Jurkat, Clone E6-1 (cell line): ENCODE measurements at places on chromosomes 5 and 9.

GRCh38 chr5:3342271-3343100 is 253.1 kb upstream of the IRX1 start:
- DNase-seq, result no peak

- no peak for DNase-seq
These were observed 24.4 kb downstream of the ZCCHC7 start for GRCh38 chr9:37144762-37145161.

GRCh38 chr5:81855591-81855990 is 104.7 kb upstream of the SSBP2 start:
- no peak for DNase-seq

DNA sequence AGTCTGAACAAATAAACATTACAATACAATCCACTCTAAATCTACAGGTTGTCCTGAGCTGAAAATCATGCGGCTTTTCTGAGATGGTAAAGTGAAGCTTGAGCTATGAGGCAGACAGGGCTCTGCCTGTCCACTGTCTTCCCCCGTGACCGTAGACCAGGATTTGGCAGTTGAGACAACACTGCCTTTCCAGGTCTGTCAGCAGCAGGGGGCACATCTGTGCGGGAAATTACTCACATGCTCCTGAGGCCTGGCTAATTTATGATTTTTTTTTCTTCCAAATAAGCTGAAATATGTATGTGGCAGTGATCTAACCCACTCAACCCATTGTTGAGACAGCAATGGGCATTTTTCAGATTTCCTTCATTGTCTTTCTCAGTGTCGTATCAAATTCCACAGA is 307.9 kb downstream of the FBXL7 start:
- no peak for DNase-seq

DNA sequence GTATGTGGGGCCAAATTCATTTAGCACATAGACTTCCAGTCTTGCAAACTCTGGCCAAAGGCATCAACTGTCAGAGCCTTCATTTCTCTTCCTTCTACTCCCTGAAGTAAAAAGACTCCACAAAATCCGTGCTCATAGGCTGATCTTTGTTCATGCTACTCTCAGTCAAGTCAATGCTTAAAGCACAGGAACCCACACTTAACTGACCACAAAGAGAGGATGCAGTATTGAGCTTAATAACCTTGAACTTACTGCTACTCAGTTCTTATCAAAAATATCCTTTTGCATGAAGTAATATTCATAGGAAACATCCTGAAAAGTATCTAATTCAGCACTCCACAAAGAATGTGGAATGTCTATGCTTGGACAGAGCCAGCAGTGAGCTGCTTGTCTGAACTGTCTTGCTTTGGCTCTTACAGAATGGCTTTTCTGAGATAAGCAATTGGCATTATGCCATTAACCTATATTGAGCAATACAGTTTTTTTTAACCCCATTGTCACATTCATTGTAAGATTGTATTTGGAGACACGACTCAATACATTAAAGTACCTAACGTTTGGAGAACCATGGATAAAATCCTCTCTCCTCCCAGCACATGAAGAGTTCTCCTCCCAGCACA is 21.7 kb downstream of the LPAR1 start:
- DNase-seq, result peak; percentile 31

DNA sequence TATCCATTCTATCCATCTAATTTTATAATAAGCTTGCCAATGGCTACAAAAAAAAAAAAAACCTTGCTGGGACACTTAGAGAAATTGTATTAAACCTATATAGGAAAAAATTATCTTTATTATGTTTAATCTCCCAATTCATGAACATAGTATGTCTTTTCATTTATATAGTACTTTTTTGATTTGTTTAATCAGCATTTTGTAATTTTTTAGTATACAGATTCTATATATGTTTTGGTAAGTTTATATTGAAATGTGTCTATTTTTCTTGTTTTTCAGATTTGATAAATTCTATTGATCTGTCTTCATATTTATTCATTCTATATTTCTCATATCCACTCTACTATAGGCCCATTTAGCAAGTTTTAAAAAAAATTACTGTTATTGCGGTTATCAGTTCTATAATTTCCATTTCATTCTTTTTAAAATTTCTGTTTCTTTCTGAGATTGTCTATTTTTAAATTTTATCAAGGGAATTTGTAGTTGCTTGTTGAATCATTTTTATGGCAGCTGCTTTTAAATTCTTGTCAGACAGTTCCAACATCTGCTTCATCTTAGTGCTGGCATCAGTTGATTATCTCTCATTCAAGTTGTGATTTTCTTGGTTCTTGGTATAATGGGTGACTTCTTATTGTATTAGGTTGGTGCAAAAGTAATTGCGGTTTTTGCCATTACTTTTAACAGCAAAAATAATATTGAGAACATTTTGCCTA is 170.1 kb upstream of the S1PR3 start:
- DNase-seq, result no peak

GRCh38 chr9:117945286-117945685 is 241.1 kb downstream of the TLR4 start:
- DNase-seq, result no peak

GRCh38 chr9:38680837-38681445 is 39.0 kb downstream of the FAM240B start:
- no peak for DNase-seq

GRCh38 chr5:124627815-124628595 is 118.4 kb downstream of the ZNF608 start:
- DNase-seq, result no peak

DNA sequence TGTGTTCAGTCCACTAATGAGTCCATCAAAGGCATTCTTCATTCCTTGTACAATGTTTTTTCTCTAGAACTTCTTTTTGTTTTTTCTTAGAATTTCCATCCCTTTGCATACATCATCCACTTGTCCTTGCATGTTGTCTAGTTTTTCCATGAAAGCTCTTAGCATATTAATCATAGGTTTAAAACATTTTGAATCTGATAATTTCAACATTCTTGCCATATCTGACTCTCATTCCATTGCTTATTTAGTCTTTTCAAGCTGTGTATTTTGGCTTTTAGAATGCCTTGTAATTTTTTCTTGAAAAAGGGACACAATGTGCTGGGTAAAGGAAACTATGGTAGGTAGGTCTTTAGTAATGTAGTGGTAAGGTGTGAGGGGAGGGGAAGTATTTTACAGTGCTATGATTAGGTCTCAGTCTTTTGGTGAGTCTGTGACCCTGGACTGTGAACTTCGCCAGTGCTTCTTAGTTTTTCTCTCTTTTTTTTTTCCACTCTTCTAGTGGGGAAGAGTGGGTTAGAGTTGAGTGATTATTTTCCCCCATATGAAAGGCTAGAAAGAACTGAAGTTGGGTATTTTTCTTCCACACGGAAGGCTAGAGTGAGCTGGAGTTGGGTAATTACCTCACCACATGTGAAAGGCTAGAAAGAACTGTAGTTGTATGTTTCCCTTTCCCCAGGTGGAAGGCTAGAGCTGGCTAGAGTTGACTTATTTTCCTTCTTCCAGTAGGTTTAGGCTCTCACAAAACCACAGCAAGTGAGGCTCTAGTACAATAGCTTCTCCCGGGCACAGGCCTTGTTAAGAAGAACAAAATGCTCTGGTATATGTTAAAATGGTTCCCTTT is 172.1 kb downstream of the SNX18 start:
- DNase-seq, result no peak

DNA sequence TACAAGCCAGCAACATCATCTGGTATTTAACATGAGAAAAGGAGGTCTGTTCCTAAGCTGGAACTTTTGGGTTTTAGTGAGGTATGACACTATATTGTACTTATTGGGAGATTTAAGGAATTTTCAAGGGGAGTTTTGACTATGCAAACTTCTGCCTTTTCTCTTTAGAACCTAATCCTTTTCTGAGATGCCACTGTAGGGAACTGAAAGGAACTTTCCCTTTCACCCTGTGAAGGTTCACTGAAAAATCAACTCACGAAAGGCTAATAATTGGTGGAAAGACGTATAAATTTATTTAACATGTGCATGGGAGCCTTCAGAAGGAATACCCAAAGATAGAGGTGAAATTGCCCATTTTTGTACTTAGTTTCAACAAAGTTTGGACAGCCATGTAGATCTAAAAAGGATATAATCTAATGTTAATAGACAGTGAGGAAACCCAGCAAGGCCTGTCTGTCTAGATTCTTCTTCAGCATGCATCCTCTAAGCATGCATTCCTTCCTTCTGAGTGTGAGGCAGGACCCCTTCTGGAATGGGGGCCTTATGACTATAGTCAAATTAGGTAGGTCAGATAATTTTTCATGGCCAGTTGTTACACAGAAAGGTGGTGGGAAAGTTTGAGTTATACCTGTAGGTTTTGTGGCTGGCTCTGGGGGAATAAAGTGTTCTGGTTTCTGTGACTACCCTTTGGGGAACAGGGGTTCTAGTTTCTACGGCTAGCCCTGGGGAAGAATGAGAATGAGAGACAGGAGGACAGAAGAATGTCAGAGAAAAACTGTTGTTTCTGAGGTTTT is 200.3 kb downstream of the C9orf152 start:
- no peak for DNase-seq

DNA sequence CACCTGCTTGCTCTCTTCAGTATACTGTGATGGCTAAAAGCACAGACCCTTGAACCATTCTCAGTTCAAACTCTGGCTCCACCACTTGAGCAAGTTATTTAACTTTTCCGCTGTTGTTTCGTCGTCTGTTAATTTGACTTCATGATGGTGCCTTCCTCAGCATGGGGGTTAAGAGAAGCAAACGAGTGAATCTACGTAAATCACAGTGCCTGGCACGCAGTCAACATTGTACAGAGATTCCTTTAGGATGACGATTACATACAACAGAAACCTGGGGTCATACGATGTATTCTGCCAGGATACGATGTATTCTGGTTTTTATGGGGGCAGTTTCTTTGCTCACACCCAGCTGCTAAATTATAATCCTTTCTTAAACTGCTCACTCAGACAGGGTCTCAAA is 515.6 kb downstream of the CCDC171 start:
- DNase-seq, result no peak

DNA sequence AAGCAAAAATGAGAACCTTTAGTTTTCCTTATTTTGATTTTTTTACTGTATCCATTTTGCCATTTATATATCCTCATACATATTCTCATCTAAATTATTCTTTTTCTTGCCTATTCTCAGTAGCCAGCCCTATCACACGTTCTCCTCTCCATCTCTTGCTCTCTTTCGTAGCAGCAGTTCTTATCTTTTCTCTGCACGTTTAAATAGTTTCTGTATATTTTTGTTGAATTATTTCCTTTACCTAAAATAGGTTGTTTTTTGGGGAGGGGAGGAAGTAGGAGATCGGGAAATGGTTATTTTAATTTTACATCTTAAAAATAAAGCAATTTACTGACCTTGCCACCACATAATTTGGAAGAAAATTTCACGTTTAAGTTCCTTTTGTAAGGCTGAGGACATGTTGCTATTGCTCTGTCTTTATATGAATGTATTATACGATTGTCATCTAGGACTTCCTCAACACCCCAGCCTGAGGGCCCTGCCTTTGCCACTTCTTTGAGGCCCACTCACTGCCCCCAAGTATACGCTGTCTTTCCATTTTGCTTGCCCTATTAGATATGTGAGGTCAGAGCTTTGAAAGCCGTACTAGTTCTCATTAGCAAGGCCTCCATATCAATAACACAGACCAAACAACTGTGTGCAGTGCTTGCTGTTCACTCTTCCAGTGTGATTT is 140.3 kb downstream of the GNAQ start:
- no peak for DNase-seq

DNA sequence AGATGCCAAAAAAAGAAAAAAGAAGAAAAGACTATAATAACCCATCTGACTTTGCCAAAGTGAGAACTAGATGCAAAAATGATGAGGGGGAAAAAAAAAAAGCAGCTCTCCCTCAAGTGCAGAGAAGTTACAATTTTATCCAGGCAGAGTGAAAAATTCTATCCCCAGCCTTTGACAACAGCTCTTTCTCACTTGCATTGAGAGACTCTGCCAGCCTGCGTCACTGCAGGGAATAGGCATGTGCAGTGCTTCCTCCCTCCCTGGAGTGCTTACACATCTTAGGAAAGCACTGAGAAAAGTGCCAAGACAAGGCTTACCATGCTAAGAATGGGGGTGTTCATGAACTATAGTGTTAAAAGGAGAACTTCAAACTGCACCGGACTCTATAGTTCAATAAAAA is 418.6 kb upstream of the TYRP1 start:
- no peak for DNase-seq

DNA sequence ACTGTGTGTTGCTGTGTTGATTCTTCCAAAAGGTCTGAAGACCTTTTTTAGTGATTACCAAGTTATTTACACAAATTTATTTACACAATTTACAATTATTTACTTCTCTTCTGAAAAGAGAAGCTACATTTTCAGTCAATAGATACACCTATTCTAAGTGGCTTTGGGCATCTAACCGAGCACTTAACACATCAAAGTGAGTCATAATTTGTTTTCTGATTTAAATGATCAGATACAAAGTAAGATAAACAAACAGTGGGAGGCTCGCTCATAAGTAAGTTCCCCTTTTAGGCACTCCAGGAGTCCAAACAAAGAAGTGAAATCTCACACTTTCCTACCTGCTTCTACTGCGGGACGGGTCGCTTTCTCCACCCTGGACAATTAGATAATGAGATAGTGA is 90.2 kb downstream of the APBA1 start:
- no peak for DNase-seq

DNA sequence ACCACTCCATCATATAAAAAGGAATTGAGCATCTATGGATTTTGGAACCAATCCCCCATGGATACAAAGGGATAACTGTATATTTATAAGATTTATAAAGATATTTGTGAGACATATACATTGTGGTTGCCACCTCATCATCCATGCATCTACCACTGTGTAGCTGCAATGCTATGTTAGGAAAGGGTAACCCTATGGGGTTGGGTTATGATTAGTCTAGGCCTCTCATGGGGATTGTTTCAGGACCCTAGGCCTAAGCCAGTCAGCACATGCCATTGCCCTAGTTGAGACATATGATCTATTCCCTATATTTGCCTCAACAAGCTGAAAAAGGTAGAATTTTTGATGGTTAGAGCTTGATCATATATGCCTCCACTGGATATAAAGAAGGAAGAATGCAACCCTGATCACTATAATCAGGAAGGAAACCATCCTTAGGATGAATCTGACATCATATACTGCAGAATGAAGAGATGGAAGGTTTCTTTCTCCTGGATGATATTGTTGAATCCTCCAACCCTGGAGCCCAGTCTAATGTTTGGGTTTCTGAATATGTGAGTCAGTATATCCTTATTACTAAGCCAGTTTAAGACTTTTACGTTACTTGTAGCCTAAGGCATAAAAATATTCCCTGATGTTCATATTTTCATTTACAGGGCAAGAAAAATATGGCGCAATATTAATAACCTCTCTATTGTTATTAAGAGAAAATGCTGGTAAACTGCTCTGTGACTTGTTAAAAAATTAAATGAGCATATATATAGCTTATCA is 94.2 kb downstream of the ADAMTS19 start:
- no peak for DNase-seq

- no peak for DNase-seq
These were observed 17.4 kb downstream of the ADAMTS19 start for GRCh38 chr5:129477532-129477931.

DNA sequence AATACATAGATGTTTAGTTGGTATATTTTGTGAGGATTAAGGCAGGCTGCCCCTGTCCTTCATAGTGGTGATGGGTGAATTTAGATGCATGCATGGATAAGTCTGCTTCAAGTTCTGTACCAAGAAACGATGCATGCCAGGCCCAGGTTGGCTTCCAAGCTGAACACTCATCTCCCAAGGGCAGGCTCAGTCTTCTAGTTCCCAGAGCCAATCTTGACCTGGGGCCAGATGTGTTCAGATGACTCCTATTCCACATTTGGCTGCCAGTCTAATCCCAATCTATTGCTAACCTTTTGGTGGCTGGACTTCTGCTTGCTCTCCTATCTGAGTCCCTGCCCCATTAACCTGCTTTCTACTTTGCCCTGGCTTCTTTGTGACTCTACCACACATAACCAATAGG is 18.5 kb upstream of the SNAPC3 start:
- no peak for DNase-seq
